ENCODE measurements at places on chromosomes 16 and 17.

DNA sequence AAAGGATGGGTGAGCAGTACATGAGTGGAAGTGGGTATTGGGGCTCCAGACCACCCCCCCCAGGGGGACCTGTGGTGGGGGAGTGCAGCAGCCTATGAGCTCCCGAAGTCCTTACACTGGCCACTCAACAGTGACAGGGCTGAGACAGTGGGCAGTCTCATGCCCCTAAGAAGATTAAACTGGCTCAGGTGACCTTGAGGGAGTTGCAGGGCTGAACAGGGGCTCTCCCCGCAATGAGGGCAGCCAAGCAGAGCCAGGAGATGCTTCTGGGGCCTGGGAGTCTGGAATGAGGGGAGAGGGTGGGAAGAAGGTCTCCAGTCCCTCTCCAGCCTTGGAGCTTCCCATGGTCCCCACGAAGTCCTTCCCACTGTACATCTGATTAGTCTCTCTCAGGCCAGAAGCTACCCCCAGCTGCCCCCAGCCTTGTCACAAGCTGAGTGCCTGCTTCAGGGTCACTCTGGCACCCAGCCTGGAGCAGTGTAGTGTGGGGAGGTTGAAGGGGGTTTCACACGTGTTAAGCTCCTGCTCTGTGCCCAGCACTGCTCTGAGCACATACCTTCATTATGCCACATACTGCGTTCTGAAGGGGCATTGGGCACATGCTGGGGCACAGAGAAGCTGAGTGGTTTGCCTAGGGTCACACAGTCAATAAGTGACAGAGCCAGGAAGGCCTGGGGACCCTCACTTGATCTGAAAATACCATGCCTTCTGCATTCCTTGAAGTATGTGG lies 1.0 kb upstream of the CDH16 start:
- DNase-seq, result no peak

DNA sequence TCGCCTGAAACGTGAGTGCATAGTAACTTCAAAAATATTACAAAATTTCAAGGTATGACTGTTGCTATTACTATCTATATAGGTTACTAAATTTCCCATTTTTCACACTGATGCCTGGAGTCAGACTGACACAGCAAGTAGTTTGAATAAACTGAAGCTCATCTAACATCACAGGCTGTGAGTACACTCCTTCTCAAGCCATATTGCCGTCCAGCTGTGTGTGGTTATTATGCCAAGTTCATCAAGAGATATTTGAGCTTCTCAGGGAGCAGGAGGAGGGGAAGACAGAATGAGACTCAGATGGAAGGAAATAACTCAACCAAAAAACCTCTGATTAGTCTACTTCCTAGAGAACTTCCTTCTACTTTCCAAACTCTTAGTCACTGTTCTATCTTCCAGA lies 473.9 kb downstream of the TOX3 start:
- DNase-seq, result no peak

GRCh38 chr17:47807421-47807820 lies 14.2 kb downstream of the OSBPL7 start:
- no peak for DNase-seq

DNA sequence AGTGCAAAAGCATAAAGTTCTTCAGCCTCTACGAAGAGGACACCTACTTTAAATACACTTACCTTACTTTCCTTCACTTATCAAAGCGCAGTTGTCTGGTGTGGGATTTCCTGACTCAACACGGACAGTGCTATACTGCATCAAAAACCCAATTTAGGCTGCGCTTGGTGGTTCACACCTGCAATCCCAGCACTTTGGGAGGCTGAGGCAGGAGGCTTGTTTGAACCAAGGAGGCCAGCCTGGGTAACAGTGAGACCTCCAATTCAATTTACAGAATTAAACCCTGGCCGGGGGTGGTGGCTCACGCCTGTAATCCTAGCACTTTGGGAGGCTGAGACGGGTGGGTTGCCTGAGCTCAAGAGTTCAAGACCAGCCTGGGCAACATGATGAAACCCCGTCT lies 4.1 kb downstream of the JMJD6 start:
- no peak for DNase-seq

- peak; percentile 22 for DNase-seq
Observed at GRCh38 chr16:83040174-83040573, 413.4 kb downstream of the CDH13 start.

- DNase-seq, result no peak
Observed at GRCh38 chr17:1071103-1071825, 74.3 kb downstream of the TIMM22 start.

DNA sequence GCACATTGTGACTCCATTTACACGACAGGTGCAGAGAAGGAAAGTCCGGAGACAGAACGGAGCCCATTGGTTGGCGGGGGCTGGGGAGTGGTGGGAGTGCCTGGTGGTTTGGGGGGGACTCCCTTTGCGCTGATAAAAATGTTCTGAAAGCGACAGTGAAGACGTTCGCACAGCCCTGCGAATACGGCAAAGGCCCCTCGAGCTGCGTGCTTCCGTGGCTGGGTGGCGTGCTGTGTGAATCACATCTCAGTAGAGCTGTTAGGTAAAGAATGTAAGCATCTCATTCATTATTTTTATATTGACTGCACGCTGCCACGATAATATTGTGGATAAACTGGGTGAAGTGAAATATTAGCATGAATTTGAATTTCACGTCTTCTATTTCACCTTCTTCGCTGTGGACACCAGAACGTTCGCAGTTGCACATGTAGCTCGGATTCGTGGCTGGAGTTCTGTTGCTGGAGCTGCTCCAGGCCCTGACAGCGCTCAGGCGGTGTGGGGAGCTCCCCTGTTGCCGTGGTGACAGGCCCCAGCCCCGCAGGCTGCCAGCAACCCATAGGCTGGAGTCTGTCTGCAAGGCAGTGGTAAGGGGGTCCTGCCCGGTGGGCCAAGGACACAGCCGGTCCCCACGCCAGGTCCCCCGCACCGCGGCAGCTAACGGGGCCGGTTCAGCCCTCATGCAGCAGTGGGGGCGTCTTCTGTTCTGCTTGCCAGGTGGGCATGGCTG lies 44.6 kb downstream of the SOX8 start:
- no peak for DNase-seq

- no peak for DNase-seq
Observed at GRCh38 chr17:7903154-7904103, 12.7 kb downstream of the RNF227 start.

- no peak for DNase-seq
Observed at GRCh38 chr17:29582772-29583171, 6.7 kb downstream of the GIT1 start.

DNA sequence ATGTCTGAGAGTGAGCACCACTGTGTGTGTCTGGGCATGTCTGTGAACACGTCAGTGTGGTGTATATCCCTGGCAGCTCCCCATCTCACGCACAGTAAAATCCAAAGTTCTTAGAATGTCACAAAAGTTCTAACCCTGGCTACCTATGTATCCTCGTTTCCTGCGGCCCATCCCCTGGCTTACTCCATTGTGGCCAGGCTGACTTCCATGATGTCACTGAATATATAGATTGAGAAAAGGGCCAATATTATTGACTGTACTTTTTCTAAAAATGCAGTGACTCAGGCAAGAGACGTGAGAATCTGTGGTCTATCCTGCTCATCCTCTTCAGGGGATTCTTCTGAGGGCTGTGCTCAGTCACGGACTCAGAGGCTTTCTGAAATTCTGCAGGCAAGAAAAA lies 963 bp upstream of the METTL22 start:
- DNase-seq, result no peak

DNA sequence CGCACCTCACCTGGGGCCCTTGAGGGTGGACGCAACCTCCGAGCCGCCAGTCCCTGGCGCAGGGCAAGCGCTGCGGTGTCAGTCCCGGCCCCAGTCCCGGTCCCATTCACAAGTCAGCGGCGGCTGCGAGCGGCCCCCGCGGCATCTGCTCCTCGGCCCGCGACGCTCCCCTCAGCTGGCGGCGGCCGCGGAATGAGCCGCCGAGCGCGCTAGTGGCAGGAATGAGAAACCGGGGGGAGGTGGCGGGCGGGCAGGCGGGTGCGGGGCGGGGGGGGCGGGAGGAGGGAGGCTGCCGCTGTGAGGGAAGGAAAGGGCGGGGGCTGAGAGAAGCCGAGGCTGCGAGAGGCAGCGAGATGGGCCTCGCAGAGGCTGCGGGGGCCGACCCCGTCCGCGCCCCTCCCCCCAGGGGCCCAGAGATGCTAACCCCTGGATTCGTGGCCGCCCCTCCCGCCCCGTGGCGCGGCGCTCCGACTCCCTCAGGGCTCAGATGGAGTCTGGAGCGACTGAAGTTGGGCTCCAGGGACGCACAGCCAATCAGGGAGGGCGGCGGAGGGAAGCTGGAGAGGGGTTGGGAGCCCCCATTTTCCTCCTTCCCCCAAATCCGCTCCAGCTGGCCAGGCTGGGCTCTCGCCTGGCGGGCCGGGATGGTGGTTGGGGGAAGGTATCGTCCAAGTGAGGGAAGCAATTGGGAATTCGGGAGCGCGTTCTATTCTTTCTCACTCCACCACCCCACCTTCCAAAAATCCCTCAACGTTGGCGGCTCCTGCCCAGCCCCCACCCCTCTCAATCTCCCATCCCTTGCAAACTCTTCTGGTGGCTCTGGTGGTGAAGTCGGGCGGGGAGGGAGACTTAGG lies at the start of gene CDH11:
Gene CDH11, minus strand, starts transcription at position 194 of the 854 bp plus-strand sequence. CDS start 117,194 bp downstream, outside the sequence.
- no peak for DNase-seq

- no peak for DNase-seq
Observed at GRCh38 chr17:49061524-49061943, 64.3 kb downstream of the IGF2BP1 start.

DNA sequence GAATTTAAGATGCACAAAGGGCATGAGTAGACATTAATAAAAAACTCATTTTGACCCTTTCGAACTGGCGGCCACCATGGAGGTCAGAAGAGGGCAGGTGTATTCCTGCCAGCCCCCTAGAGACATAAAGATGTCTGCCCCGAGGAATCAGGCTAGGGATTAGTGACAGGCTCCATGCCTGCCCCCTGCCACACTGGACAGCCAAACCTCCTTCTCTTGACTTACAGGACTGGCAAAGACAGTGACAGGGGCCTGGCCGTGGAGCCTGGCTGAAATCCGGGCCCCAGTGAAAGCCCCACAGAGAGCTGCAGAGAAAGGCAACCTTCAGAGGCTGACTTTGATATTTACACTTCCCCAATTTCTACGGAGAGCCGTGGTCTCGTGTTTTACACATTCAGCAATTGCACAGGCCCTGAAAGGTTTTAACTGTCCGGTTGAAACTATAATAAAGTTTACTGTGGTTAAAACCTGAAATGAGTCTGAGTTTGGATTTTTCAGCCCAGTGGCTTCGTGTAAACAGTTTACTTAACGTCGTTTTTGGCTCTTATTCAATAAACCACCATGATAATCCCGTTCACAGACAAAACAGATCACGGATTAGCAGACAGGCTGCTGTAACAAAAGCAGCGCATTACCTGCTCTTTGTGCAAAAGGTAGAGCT lies 243.9 kb upstream of the MYOCD start:
- no peak for DNase-seq

- DNase-seq, result no peak
Observed at GRCh38 chr16:85394456-85395206, 218.5 kb upstream of the GSE1 start.

GRCh38 chr17:35087731-35088355 lies 24.3 kb upstream of the RFFL start:
- DNase-seq, result peak; percentile 71

DNA sequence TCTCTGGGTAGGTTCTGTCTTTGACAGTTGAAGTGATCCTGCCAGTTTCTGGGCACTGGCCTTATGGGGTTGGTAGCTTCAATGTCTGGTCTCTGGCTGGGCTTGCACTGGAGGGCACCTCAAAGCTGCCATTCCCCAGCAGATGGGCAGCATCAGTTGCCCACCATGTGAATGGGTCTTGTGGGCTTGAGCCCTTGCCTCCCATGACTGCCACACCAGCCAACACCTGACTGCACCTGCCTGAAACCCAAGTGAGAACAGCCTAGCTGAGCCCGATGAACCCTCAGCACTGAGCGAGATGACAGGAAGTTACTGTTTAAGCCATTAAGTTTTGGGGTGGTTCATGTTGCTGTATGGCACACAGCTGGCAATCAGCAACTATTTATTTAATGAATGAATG lies 69.1 kb upstream of the AXIN2 start:
- no peak for DNase-seq

- peak; percentile 77 for DNase-seq
Observed at GRCh38 chr17:63425483-63425882, 20.6 kb downstream of the CYB561 start.

GRCh38 chr17:17118399-17118798 lies 76.1 kb downstream of the MPRIP start:
- no peak for DNase-seq

GRCh38 chr17:6495450-6496115 lies 51.3 kb downstream of the PIMREG start:
- no peak for DNase-seq

DNA sequence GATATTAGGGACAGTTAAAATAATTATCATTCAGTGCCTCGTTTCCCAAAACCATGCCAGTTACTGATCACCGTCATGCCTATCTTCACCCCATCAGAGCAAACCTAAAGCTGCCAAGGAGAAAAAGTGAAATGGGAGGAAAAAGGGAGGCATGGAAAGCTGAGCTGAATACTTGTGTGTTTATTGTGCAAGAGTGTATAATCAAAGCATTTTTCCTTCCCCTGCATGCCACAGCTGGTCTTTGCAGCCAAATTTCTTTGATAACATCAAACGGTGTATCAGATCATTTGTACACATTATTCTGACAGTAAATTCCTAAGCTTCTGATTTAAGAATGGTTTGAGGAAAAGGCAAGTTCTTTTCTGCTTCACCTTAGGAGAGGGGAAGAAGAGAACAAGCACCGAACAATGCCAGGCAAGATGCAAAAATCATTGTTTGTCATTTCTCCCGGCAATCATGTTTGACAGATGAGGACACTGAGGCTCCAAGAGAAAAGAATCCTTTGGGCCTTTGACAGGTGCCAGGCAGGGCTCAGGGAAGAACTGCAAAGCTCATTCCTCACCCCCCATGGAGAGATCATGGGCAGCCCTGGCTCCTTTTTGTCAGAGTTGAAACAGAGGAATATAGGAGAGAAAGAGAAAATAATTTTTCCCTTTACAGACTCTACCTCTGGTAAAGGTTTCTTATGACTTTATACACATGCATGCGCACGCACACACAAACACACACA lies 51.4 kb upstream of the ARHGAP44 start:
- DNase-seq, result no peak

- DNase-seq, result no peak
Observed at GRCh38 chr16:19499481-19499880, 22.4 kb downstream of the GDE1 start.

- no peak for DNase-seq
Observed at GRCh38 chr16:87728026-87728425, 37.8 kb downstream of the KLHDC4 start.

Measured in activated CD4-positive, alpha-beta T cell treated with anti-CD3 and anti-CD28 coated beads, Interleukin-10, Interleukin-2, amounts not matched to agents 100 ng/mL and 50 ng/mL, durations not matched to agents 16 hours and 8 hours (primary cell).